ENCODE measurements at places on chromosomes 5 and 9. TPM values are rescaled to one million over a fixed set of nuclear protein-coding genes. Genes with fewer than 3 reads are reported as not detected.

The ZDHHC11B gene
- total RNA-seq: 52.0 TPM

The TERT gene
- 1.5 TPM for total RNA-seq

The ISL1 gene
- total RNA-seq: not detected

The TARS1 gene
- total RNA-seq: 71.5 TPM

The ACER2 gene
- 4.2 TPM for total RNA-seq

The TEX53 gene
- not detected for total RNA-seq

The SLC25A2 gene
- total RNA-seq: 4.1 TPM

The TRAF2 gene
- 17.5 TPM for total RNA-seq
